ENCODE measurements at places on chromosomes 1 and 21.

- DNase-seq: no peak
These were observed 5.1 kb upstream of the EPHB2 start for GRCh38 chr1:22705586-22705985.

- no peak for DNase-seq
These were observed 60.0 kb upstream of the NTPCR start for GRCh38 chr1:232890340-232890943.

GRCh38 chr1:29603622-29604021 is 367.3 kb downstream of the PTPRU start:
- no peak for DNase-seq

DNA sequence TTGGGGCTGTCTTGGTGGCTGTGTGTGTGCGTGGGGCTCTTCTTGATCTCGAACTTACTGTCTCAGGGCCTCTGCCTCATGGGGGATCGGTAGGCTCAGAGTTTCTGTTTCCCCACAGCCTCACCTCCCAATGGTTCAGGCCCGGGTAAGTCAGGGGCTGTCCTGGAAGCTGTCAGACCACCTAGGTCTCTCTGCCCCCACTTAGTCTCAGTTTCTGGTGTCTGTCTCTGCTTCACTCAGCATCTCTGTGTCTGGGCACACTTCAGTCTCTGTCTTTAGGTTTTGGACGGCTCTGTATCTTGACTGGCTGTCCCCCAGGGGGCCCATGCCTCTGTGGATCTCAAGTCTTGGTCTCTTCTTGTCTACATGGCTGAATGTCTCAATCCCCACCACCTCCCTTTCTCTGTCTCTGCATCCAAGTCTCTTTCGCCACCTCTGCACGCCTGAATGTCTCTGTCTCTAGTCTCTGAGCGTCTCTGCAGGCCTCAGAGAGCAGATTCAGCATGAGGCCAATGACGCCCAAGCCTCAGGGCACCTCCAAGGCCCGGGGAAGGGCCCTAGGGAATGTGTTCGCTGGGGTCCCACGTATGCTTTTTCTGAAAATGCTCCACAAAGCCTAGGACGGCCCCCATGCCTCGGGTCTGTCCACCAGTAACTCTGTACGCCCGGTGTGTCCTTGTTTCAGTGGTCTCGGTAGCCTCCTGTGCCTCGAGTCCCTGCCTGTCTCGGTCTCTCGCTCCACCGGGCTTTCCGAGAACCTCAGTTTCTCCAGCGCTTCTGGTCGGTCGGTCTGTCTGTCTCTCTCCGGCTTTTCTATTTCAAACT is 818 bp downstream of the FHL3 start:
- no peak for DNase-seq

DNA sequence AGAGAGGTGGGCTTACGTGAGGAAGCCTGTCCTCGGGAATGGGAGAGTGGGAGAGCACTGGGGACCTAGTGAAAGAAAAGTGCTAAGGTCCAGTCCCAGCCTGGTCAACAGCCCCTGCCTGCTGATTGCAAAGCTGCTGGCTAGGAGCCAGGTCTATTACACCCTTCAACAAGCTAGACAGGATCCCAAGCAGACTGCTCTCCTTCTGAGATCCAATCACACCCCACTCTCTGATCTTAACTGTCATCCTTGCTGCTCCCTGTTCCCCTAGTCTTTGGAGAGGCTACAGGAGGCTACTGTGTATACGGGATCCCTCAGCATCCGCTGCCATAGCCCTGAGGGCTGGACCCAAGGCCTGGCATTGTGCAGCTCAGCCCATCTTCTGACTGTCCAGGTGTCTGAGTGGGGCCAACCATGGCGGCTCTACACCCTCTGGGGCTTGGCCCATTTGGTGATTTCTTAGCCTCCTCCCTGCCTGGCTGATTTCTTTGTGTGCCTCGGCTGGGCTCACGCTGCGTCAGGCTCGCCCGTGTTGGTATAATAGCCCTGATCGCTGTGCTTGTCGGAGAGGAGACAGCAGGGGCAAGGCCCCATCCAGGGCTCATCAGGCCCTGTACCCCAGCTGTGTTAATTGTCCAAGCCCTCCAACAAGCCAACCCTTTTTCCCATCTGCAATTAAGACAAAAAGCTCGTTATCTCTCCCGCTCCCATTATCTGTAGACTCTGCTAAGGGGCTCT is 43.9 kb downstream of the NAV1 start:
- no peak for DNase-seq

DNA sequence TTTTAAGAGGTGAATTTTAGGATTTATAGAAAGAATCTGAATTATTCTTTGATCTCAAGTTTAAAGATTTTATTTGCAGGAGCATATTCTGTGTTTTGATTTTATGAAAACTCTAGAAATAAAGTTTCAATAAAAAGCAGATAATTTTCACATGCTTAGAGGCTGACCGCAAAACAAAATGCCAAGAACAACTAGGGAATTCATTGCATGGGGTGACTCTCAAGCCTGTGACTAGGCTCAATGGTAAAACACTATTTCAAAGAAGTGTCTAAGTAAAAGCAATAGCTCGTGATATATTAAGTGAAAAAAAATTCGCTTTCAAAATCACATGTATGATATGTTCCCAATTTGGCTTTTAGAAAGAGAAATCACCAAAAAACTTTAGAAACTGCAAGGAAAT is 49.6 kb downstream of the RPL5 start:
- DNase-seq: no peak

DNA sequence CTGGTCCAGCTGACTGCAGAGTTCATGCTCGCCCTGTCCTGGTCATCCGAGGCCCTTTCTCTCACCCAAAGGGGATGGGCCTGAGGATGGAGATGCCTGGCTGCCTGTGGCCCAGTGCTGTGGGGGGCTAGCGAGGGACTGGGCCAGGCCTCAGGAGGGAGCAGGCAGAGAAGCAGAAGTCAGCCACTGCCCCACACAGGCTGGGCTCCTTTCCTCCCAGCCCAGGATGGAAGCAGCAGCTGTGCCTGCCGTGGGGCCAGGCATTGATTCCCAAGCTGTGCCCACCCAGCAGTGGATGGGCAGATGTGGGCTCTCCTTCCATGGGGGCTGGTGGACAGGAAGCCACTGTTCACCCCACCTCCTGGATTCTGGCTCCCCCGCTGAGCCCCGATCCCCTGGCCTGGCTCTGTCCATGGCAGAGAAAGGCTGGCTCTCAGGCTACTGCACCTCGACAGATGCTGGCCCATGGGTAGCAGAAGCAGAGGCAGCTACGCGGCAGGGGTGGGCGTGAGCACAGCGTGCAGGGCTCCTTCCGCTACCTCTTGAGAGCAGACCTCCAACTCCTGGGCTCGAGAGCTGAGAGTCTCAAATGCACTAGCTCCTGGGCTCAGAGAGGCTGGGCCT is 24.6 kb downstream of the RUNX3 start:
- no peak for DNase-seq

DNA sequence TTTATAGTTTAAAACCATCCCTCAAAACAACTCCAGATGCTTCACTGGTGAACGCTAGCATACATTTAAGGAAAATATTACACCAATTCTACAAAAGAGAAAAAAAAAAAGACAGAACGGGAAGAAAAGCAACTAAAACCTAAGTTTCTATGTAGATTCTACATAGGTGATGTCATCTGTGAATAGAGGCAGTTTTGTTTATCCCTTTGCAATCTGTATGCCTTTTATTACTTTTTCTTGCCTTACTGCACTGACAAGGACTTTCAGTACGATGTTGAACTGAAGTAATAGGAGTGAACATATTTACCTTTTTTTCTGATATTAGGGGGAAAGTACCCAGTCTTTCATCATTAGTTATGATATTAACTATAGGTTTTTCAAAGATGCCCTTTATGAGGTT is 101.7 kb upstream of the HAO2 start:
- DNase-seq: no peak

- DNase-seq: no peak
These were observed 14.0 kb downstream of the SESN2 start for GRCh38 chr1:28273216-28273860.

- DNase-seq: no peak
These were observed 7.2 kb downstream of the KCNN3 start for GRCh38 chr1:154862907-154863306.

DNA sequence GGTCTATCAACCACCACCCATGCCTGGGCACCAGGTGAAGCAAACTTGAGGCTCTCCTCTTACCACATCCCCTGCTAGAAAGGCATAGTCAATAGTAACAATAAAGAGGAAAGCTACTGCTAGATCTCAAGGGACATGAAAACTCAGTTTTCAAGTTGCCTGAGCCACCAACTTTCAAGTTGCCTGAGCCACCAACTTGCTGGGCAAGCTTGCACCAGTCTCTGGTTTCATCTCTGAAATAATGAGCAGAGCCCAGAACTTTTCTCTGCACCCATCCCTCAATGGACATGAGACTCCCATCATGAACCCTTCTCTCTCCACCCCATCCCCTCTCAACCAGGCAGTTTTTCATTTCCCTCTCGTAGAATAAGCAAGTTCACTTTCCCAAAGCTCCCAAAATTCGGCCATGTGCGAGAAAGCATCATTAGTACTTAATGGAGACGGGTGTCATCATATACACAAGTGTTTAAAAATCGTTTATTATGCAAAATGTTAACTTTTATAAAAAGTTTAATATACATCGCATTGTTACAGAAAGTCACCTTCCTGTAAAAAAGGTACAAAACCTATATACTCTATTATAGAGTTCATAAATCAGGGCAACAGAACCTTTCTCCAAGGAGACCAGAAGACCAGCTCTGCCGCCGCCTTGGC is 1.7 kb downstream of the ID3 start:
- no peak for DNase-seq

GRCh38 chr1:234515411-234515810 is 36.4 kb upstream of the TARBP1 start:
- DNase-seq: no peak

GRCh38 chr1:116306840-116307442 is 66.1 kb upstream of the ATP1A1 start:
- DNase-seq: no peak

GRCh38 chr21:40564318-40564717 is 282.6 kb downstream of the DSCAM start:
- DNase-seq: no peak

DNA sequence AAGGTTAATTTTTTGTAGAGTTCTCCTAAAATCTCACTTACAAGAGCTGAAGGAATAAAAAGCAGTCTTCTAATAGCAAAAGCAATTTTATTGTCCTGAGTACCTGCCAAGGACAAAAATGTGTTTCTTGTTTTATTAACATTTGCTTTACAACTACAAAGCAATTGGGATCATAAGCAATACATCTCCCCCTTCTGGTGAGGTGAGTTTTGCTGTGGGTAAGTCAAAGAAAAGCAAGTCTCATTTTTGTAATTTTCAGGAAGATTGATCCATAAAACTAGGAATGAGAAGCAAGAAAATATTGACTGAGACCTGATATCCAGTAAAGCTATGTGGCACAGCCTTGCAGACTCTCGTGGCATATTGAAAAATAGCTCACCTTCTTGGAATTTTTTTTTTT is 2162.7 kb downstream of the NCAM2 start:
- no peak for DNase-seq

DNA sequence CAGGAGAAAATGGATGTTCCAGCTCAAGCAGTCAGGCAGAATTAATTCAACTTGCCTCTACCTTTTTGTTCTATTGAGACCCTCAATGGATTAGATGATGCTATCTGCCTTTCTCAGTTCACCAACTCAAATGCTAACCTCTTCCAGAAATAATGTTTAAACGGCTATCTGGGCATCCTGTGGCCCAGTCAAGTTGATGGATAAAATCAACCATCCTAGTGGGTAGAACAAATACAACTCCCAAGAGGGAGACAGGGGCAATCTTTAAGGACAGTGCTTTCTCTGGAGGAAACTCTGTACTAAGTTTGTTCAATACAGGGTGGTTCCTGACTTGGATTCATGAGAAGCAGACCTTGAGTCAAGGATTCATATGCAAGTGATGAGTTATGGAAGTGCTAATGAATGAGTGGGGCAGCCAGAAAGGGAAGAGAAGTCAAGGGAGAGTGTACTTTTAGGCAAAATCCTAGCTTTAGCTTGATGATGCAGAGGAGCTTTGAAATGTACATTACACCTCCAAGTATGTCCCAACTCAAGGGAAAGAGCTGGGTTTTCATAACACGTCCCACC is 49.4 kb upstream of the COG2 start:
- no peak for DNase-seq

DNA sequence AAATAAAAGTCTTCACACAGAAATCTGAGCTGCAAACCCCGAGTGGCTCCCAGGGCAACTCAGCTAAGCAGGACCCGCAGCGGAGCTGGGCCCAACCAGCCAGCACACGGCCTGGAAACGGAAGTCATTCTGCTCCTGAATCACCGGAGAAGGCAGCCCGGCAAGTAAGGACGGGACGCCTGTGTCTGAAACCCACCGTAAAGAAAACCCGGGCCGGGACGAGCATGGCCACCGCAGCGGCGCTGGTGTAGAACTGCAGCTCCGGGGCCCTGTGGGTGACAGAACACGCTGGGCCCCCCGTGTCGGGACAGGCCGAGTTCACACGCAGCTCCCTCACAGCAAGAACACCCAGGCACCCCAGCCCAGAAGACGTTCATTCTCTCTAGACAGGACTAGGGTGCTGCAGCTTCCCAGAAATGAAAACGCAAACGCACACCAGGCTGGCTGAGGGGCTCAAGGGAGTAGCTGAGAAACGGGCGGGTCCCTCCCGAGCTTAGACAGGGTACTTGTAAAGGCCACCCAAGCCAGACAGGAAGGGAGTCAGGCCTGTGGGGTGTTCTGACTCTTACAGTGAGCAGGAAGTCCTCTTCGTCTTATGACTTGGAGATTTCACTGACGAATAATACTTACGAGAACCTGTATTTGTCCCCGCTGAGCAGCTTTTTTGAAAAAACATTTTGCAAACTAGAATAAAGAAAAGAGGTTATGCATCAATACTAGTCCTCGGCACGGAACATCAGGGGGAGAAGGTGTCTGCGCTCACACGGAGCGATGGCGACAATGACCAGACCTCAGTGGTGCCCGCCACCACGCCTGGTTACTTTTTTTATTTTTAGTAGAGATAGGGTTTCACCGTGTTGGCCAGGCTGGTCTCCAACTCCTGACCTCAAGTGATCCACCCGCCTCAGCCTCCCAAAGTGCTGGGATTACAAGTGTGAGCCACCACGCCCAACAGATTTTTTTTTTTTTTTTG is 10.9 kb upstream of the CDK11B start:
- DNase-seq: no peak

DNA sequence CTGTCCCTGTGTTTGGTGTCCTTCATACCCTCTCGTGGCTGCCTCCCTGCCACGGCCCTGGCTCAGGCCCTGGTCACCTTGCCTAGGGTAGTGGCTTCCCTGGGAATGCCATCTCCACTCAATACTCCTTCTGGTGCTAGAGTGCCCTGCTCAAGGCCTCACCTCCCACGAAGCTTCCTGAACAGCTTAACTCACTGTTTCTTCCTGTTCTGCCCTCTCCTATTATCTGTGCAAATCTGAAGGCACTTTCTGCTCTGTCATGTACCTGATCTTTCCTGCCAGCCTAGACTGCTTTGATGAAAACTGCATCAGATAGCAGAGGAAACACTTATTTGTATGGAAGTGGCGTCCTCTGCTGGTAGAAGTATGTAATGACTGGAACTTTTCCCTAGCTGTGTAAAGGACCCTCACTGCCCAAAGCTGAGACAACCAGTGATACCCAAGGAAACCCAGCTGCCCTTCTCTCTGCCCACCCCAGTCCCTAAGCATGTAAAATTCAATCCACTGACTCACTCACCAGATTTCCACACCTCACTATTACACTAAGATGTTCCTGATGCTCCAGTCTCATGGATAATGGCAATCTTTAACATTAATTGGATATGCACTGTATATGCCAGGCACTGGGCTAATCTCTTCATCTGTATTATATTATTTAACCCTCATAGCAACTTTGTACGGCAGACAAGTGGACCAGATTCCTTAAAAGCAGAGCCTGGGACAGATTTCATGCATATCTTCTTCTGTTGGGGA is 36.2 kb upstream of the BTG2 start:
- DNase-seq: peak; percentile 72

- no peak for DNase-seq
These were observed 181.1 kb downstream of the IGSF21 start for GRCh38 chr1:18288722-18289121.
